ENCODE measurements at places on chromosomes 6 and 20. TPM values are rescaled to one million over a fixed set of nuclear protein-coding genes. Genes with fewer than 3 reads are reported as not detected.

Gene ADGB
- not detected for total RNA-seq

Gene AGPAT4
- total RNA-seq: 2.1 TPM

Gene MYH7B
- total RNA-seq: 222 TPM

Gene BTNL2
- total RNA-seq: not detected
